ENCODE measurements at places on chromosomes 6 and 20.
A peak's percentile ranks its signal among the peaks of the same experiment; 100 is the strongest.

DNA sequence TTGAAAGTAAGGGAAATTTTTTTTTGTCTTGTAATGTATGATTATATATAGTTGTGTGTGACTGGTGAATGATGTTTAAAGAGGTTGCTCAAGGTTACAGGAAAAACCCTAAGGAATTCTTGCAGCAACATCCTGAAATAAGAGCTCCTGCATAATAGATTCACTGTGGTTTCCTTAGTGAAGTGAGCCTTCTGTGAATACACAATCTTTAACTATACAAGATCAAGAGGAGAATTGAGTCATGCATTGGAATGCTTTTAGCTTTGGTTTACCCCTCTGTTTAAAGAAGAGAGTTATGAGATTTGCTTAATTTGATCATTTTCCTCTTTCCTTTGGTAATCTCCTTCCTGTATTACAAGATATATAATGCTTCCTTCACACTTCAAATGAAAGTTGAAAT, 141.6 kb upstream of the EYA4 start:
- DNase-seq: no peak

GRCh38 chr20:11401988-11402387, 515.7 kb upstream of the BTBD3 start:
- DNase-seq: no peak

DNA sequence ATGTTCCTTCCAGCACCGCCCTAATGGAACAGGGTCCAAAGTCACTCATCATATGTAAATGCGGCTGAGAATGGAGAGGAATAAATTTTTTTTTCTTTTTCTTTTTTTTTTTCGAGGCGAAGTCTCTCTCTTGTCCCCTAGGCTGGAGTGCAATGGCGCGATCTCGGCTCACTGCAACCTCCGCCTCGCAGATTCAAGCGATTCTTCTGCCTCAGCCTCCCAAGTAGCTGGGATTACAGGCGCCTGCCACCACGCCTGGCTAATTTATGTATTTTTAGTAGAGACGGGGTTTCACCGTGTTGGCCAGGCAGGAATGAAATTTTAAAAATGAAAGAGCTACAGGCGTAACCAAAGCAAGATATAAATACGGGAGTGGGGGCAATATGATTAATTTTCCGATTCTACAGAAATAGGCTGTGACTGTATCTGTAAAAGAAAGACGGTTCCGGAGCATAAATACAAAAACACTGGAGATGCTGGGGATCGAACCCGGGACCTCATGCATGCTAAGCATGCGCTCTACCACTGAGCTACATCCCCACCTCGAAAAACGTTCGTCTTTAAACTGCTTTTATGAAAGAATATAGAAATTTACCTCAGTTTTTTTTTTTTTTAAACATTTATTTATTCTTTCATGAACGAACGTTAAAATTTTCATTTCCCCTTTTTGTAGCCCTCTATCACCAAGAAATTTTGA, 132.2 kb downstream of the GPX5 start:
- DNase-seq: peak; percentile 60

DNA sequence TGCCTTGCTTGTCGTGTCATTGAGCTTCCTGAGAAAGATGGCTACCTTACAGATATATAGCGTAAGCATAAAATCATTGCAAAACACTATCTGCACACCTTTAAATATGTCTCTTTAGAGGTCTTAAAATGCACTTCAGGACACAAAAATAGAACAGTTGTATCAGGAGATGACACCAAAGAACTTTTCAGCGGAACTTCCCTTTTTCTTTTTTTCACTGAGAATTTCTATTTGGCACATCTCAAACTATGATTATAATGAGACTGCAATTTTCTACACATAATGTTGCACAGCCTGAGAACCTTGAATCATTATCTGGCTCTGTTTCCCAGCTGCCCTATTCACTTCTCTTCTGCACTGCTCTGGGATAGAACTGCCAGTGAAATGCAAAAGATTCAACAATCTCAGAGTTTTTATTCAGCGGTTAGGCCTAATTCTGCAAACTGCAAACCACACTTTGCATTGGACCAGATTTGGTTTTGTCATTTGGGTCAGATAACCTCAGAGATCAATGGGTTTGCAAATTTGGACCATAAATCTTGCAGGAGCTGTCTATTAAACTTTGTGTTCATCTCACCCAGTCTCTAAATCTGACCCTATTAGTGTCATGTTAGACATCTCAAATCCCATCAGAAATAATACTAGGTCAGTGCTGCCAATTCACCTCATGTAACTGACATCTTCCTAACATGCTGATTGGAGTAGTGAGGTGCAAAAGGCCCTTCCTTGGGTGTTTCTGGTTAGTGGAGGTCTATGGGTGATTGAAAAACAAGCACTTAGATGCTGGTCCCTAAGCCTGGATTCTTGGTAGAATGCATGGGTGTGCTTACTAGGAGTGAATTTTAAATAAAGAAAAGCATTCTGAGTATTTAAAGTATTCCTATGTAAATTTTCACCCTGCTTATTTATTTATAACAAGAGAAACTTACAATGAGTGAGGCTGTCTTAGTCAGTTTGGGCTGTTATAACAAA, 382.7 kb downstream of the UTRN start:
- peak; percentile 29 for DNase-seq

DNA sequence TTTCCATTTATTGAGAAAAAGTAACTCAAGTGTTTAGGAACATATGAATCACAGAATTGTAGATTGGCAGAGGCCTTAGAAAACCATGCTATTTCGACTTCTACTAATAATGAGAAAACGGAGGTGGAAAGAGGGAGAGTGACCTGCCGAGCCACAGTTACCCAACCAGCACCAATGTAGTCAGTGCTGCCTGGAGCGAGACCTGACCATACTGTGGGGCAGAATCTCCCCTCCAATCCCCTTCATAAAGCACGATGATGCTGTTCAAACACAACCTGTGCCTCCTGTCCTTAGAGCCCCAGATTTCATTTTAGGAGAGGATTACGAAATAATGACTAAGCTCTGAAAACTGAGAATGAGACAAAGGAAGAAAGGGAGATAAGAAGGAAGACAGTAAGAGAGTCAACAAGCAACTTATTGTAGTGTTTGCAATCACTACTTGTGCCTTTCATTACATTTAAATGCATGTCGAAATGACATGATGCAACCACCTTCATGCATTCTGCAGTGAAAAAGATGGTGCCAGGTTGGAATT, 70.6 kb downstream of the ATXN1 start:
- peak; percentile 42 for DNase-seq

DNA sequence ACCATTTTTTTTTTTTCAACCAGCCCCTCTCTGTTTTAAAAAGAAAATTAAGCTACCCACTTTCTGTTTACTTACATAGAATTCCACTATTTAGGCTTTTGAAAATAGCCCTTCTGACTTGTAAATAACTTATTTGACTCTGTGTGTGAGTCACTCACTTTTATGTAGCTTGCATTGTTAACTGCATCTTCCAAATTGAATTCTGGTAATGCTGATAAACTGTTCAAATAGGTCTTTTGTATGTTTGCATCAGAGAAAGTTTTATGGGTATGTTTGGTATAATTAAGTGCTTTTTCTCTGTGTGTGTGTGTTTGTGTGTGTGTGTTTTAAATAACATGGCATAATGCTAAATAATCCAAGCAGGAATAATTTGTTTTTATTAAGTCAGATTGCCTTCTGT, 360.1 kb downstream of the PLCB1 start:
- DNase-seq: no peak

GRCh38 chr6:124671324-124671723, 290.9 kb upstream of the RNF217 start:
- no peak for DNase-seq

- DNase-seq: peak; percentile 29
Observed at GRCh38 chr6:29602564-29603361, 17.8 kb downstream of the OR2H2 start.

- DNase-seq: no peak
Observed at GRCh38 chr6:127182501-127182900, 64.0 kb downstream of the RSPO3 start.

DNA sequence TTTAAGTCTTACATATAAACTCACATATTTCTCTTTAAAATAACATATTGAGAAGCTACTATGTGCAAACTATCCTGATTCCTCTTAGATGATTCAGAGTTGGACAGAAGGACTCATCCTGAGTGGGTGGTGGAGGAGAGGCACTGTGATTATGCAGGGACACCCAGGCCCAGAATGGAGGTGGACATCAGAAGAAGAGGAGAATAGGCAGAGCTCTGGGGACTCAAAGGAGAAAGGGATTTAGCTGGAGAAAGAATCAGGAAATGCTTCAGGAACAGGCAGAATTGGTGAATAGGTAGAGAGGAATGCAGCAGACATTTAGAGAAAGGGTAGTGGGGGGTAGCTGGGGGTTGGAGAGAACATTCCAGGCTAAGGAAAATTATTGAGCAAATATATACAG, 17.4 kb downstream of the RCAN2 start:
- DNase-seq: no peak

DNA sequence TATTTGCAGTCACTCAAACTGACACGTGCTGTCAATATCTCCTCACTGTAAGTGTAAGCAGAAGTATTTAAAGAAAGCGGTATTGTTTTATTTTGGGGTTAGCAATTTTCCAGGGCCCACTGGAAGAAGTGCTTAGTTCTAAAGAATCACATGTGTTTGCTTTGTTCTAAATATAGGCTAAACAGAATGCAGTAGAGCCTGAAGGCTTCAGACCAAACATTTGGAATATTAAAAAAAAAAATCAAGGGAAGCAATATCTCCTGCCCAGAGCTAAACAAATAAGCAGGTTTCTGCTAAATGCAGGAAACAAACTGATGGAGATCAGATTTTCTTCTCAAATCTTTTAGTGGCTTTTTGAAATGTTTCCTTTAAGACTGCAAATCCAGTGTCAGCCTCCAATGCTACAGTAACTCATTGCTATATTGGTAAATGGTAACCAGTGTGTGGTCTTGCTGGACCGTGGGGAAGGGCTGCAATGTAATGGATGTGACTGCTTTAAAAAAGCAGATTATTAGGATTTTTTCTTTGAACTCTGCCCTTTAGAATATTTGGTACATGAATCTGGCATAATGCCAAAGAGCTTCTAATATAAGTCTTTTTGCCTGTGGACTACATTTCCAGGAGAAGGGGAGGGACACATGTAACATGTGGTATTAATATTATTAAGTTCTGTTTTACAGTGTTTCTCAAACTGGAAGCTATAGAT, 317.1 kb upstream of the FERMT1 start:
- DNase-seq: no peak

DNA sequence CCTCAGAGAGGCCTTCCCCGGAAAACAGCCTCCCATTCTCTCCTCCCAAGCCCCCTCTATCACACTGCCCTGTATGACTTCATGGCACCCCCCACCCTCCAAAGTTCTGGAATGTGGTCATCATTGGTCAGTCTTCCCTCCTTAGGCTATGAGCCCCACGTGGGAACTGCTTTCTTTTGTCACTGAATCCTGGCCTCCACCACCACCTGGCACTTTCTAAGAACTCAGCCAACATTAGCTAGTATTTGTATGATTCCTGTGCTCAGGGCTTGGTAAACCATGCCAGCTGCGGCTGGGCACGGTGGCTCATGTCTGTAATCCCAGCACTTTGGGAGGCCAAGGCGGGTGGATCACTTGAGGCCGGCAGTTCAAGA, 8.4 kb upstream of the E2F1 start:
- DNase-seq: no peak

DNA sequence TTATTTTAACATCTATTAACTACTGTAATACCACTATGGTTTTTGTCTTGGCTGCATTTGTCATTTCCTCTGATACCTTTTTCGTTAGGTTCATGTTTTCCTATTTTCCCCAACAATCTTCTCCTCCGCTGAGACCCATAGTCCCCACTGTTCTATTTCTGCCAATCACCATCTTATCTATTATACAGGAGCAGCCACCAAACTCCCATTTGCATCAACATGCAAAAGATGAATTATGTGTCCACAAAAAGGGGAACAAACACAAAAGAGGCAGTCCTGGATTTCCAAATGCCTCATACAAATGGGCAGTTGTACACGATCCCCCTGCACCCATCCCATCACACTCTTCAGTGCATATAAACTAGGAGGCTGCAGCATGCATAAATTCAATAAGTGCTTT, 121.7 kb upstream of the MYLIP start:
- peak; percentile 42 for DNase-seq

- DNase-seq: peak; percentile 39
Observed at GRCh38 chr20:2006452-2007361, 12.8 kb upstream of the PDYN start.

DNA sequence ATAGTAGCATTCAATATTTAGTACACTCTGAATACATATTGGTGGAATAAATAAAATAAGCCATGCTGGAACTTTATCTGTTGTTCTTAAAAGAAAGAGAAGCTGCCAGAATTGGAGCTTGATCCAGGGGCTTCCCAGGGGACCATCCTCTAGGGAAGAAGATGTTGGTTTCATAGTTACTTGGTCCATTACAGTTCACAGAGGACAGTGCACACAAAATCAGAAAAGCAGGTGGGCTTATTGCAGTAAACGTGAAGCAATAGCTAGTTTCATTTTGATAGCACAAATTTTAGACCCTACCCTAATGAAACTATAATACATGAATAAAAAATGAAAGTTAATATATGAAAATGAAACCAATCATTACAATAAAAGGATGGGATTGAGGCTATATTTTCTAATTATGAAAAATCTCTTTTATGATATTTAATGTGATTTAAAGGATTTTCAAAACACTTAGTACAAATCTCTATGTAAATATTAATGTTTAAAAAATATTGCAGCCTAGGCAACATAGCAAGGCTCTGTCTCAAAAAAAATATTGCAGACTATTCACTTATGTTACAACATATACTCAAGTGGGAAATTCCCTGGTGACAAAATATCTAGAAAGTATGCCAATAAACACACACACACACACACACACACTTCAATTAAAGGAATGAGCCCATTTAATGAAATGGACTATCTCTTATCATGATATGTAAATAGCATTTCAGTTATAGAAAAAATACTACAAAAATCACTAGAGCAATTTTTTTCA, 227.0 kb upstream of the MARCKS start:
- peak; percentile 49 for DNase-seq

GRCh38 chr20:46488451-46488850, 24.9 kb downstream of the ZNF334 start:
- no peak for DNase-seq

GRCh38 chr6:134178161-134179044, 126.0 kb upstream of the SLC2A12 start:
- peak; percentile 87 for DNase-seq

DNA sequence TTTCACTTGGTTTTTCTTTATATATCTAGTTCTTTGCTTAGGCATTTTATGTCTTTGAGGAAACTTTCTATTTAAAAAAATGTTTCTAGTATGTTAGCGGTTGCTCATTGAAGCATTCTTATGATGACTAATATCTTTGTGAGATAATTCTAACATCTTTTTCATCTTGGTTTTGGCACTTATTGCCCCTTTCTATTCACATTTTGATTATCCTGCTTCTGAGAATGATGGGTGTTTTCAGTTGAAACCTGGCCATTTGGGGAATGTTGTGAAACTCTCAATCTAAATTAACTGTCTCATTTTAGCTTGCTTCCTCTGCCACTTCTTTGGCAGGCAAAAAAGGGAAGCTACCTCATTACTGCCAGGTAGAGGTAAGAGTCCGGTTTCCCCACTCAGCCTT, 683.1 kb downstream of the DOK5 start:
- DNase-seq: no peak

DNA sequence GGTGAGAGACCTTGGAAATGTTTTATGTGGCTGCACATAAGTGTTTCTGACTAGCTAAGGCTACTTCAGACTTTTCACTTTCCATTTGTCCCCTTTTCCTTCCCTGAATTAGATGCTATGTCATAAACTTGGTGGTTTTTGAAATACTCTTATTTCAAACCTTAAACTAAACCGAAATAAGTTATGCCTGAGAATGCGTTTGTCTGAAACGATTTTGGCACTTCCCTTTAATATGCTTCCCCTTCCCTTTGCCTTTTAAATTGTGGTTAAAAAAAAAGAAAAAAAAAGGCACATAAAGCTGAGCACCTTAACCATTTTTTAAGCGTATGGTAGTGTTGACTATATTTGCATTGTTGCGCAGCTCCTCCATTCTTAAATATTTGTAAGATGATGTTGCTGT, 14.3 kb downstream of the ZNF451 start:
- DNase-seq: peak; percentile 65
